Stimulated activated CD8-positive, alpha-beta memory T cell treated with anti-CD3 and anti-CD28 coated beads, Interleukin-4, amount 100 ng/mL, for 24 hours (primary cell): ENCODE measurements at places on chromosomes 6 and 20.

DNA sequence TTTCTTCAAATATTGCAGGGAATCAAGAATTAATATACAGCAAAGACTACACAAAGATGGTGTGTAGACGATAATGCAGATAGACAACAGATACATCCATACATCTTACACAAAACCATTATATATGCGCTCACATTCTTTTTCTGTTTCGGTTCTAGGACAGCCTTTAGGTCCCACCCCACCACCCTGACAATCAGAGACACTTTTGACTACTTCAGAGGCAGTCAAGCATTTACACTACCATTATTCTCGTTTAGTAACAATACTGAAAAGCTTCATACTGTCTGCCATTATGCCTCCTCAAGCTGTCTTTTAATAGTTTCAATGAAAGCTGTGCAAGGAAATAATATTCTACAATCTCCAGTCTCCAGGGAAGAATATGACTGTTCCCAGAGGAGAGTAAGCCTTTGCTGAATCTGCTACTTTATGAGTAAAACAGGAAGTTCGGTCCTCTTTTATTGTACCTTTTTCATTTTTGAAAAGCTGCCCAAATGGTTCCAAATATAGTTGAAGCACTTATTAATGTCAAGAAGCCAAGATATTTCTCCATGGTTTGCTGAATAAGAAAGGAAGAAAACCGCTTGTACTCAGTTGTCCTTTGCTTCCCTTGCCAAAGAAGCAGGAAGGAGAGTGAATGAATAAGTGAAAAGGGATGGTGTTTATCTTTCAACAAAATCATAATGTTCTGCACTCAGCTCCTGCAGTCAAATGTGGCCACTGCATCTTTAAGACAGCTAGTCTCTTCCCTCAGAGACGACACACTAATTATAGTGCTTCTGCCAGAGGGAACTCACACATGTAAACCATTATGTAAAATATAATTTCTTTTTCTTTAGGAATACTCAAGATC, 468.3 kb downstream of the CDC5L start:
- no peak for DNase-seq

GRCh38 chr6:27025351-27025750, 222.2 kb upstream of the PRSS16 start:
- DNase-seq = no peak

DNA sequence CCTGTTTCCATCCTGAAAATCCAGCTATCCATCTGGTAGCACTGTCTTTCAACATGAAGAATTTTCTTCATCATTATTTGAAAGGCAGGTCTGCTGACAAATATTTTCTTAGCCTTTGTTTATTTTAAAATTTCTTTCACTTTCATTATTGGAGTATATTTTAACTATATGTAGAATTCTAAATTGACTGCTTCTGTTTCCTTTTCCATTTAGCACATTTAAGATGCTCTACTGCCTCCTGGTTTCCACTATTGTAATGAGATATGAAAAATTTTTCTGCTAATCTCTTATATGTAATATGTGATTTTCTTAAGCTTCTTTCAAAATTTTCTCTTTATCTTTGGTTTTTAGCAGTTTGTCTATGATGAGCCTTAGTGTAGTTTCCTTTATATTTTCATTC, 97.3 kb downstream of the TBC1D32 start:
- DNase-seq = no peak

DNA sequence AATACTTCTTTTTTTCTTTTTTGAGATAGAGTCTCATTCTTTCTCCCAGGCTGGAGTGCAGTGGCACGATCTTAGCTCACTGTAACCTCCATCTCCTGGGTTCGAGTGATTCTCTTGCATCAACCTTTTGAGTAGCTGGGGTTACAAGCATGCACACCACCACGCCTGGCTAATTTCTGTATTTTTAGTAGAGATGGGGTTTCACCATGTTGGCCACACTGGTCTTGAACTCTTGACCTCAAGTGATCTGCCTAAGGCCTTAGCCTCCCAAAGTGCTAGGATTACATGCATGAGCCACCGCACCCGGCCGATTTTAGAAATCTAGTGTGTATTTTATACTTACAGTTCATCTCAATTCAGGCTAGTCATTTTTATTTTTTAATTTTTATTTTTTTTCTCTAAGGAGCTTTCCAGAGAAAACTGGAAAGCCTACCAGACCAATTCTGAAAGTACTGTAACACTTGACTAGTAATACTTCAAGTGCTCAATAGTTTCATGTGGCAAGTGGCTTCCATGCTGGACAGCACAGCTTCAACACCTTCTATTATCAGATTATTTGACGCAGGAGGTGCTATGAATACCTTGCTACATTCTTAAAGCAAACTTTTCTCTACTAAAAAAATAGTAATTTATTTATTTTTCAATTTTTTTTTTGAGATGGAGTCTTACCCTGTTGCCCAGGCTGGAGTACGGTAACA, 25.0 kb downstream of the POLR1C start:
- DNase-seq = no peak

DNA sequence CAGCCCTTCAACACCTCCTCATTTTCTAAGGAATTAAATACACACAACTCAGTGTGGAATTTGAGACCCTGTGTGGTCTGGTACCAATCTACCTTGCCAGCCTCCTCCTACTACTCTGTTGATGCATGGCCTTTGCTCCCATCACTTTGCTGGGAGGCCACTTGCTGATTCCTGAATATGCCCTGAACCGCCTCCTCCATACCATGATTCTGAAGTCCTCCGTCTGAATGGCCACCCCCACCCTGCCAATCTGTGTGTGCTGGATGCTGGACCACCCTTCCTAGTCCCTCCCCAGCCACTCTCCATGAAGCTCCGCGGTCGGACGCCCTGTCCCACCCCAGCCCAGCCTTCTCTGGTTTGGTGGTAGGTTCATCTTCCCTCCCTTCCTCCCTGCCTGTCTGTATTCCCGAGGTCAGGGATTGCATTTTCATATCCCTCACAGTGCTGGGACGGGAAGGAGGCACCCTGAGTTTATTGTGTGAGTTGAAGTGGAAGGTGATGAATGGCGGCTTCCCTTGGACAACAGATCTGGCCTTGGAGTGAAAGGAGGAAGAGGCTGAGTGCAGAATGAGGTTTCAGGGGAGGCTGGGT, 138.3 kb downstream of the CDC5L start:
- no peak for DNase-seq

DNA sequence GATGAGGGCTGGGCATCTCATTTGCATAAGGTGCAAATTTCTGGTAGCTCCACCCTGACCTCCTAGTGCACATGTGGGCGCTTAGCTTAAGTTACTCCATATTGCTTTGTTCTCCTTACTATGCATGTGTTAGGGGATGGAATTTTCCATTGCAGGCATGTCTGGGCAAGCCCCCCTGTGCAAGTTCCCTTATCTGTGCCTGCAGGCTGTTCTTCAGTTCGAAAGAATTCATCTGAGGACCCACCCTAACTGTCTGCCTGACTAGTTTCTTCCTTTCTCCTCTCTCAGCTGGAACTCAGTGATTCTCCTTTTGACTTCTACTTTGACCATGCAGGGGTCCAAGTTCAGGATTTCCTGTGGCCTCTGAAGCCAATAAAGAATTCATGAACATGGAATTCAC, 30.2 kb downstream of the CCDC170 start:
- DNase-seq = no peak

- no peak for DNase-seq
Observed at GRCh38 chr20:56588996-56589395, 40.1 kb upstream of the TFAP2C start.

- no peak for DNase-seq
Observed at GRCh38 chr6:52881662-52881995, 27.9 kb downstream of the GSTA3 start.

DNA sequence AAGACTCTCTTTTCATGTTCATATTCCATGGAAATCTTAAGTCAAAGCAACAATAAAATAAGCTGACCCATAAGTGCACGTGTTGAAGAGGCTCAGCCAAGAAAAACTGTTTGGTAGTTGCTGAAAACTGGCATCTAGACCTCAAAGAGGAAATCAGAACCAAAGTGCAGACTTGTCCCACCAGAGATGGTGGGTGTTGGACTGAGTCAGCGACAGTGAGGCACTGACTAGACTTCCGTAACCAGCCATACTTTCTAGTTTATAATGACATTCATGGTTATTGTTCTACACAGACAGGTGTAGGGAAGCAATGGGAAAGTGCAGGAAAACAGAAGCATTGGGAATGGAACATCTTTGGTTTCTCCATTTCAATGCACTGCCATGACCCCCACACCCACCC, 175.7 kb upstream of the AGPAT4 start:
- DNase-seq = no peak

DNA sequence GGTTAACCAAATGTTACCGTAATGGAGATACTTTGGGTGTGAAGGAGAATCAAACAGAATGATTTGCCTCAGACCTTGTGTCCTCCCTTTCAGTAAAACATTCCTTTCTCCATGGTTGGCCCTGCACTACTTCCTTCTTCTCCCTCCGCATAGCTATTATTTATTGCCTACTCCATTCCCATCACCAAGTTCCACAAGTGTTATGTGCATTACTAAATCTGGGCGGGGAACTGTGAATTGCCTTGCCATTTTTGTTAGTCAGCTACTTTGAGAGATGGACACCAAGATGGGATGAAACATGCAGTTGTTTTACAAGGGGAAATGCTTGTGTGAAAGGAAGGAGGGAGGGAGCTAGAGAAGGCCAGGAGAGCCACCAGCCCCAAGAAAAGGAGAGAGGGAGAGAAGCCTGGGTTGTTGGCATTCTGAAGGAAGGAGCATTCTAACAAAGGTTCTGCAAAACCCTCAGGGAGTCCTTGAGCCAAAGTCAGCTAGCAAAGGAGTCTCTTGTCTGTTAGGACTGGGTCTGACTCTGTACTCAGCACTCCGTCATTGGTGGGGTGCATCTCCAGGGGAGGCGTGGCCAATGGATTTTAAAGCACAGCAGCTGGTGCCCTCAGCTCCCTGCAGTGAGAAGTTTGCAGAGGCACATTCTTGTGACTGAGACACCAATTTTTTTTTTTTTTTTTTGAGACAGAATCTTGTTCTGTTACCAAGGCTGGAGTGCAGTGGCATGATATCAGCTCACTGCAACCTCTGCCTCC, 83.6 kb upstream of the CHD6 start:
- DNase-seq = no peak

DNA sequence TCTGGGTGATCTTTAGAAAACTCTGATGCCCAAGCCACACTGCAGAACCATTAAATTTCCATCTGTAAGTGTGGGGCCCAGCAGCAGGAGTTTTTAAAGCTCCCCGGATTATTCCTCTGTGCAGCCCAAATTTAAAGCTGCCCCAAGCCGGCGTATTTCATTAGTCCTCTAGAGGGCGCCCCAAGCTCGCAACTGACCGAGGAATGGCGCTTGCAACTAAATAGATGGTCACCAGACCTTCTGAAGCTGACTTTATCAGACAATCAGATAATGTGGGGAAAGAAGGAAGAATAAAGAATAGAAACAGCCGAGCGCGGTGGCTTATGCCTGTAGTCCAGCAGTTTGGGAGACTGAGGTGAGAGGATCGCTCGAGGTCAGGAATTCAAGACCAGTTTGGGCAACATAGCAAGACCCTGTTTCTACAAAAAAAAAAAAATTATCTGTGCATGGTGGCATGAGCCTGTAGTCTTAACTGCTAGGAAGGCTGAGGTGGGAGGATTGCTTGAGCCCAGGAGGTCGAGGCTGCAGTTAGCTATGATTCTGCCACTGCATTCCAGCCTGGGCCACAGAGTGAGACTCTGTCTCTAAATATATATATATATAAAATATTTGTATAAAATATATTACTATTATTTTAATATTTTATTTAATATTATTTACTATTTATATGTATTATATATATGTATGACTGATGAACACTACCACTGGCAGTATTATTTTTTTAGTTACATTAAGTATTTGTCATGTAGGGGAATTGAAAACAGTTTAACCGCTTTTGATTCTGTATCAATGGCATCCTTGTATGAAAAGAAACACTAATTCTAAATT, 56.0 kb downstream of the OTOR start:
- DNase-seq = peak; percentile 7

- DNase-seq = no peak
Observed at GRCh38 chr20:38114353-38114791, 50.7 kb downstream of the TGM2 start.

GRCh38 chr6:37177077-37177934, 7.4 kb downstream of the PIM1 start:
- no peak for DNase-seq

DNA sequence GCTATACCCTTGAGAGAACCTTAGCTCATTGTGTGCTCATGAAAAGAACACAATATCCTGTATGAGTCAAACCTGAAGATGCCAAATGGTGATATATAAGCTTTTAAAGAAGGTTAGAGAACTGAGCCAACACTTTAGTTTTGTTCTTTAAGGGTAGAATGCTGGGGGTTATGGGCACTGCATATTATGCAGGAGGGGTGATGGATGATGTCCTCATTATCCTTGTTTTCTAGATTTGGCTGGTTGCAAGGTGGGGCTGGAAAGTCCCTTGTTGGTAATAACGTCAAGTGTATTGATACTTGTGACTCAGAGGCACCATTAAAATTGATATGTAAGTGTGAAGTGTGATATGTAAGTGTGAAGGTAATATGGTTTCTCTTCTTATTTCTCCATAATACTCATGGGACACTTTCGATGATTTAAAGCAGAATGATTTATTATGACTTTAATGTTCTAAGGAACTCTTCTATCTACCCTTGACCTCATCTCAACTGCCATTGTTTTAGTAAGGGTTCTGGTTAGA, 113.7 kb upstream of the DTNBP1 start:
- no peak for DNase-seq

DNA sequence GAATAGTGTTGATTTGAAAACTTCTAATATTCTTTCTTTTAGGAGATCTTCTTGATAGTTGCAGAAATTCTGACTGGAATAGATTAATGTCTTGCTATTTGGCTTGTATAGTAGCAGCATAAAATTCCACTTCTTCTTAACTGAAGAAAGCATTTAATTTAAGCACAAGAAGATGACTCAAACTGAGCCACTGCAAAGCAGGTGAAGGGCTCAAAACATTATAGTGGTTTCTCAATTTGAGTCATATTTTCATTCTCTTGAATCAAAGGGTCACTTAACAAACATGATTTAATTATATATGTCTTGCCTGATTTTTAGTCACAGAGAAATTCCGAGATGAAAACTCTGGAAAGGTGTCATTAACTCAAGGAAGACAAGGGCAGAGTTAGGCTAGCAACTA, 239.3 kb downstream of the ZNF217 start:
- DNase-seq = no peak

- no peak for DNase-seq
Observed at GRCh38 chr6:106579281-106579680, 50.0 kb downstream of the RTN4IP1 start.

GRCh38 chr6:92710048-92710447, 709.3 kb downstream of the EPHA7 start:
- no peak for DNase-seq

DNA sequence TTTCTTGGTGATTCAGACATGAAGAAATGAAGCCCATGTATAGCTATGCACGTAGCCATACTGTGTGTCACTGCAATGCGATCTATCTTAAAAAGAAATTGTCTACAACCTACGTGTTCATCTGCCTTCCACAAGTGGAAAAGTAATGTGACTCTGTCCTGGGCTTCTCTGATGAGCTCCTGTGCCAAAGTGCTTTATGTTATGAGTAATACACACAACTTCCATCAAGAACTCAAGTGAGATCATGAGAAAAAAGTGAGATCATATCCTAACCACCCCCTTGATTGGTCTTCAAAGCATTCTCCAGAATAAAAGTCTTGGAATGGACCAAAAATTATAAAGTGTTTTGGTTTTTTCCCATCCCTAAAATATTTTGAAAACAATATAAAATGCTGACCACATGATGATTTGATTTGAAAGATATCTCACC, 114.3 kb downstream of the DST start:
- no peak for DNase-seq
